ENCODE measurements at places on chromosomes 3 and 15.

- no peak for DNase-seq
Observed at GRCh38 chr3:149506540-149506939, 32.0 kb downstream of the TM4SF4 start.

DNA sequence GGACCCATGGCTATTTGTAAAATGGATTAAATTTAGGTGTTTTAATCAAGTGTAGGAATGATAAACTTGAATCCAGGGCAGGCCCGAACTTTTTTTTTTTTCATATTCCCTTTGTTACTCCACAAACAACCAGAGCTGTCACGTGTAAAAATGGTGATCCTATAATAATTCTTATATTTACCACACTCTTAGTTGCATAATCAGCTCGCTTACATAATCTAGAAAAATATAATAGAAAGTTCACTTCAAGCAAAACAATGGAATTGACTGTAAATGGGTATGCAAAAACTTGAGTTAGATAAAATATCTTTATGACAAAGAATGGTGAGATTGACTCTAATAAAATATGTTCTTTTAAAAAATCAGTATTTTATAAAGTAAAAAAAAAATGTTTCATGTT, 2.1 kb upstream of the PAQR9 start:
- DNase-seq, result no peak

- peak; percentile 98 for DNase-seq
Observed at GRCh38 chr3:107522510-107523288, at the start of gene BBX. TSS of gene BBX (plus strand) at chr3:107522962. CDS start at chr3:107710461, 187,499 bp downstream.

DNA sequence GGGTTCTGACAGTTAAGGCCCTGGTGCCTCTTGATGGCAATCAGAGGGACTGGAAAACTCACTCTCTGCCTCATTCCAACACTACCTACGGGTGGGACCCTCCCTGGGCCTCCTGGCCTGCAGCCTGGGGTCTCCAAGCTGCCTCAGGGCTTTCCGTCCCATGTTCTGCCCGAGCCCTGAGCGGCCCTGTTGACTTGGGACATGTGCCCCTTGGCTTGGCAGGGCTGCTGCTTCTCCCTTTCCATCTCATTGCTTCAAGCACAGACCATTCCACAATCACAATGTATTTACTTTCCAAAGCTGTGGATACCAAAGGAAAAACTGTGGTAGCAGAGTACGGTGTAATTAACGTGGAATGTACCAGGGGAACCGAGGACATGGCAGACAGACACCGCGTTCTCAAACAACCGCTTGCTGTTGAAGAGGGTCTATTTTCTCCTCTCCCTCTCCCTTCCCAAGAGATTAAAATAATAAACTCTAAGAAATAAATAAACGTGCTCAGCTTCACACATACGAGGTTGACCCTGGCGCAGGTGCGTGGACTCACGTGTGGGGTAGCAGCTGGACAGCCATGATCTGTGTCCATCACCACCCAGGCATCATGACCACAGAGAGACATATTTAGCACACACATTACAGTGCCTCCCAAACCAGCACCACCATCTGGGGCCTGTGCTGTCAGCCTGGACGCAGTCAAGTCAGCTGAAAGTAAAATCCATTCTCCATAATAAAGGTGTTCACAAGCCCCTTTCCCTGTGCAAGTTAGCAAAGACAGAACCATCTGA, 172.0 kb downstream of the XXYLT1 start:
- no peak for DNase-seq

- DNase-seq, result peak; percentile 15
Observed at GRCh38 chr15:68644083-68644904, 65.5 kb downstream of the CORO2B start.

DNA sequence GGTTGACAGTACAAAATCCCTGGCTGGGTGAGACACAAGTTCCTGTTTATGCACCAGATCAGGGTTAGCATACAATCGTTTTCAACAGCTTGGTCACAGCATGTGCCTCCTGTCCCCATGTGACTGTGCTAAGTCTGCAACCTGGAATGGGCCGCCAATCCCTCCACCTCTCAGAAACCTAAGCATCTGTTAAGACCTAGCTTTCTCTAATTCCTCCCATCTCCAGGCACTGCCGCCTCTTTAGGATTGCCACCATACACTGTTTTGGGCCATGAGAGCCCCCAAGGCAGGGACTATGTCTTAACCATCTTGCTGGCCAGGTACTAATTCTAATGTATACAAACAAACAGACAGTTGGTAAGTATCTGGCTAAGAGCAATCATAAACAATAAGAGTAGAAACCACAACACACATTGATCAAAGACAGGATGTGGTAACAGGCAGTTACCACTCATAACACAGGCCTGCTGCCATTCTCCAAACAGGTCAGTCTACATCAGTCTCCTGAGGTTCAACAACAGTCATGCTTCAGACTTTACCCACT, 25.6 kb downstream of the SEC22C start:
- no peak for DNase-seq

- DNase-seq, result no peak
Observed at GRCh38 chr15:78714890-78715289, 73.9 kb upstream of the CHRNB4 start.

DNA sequence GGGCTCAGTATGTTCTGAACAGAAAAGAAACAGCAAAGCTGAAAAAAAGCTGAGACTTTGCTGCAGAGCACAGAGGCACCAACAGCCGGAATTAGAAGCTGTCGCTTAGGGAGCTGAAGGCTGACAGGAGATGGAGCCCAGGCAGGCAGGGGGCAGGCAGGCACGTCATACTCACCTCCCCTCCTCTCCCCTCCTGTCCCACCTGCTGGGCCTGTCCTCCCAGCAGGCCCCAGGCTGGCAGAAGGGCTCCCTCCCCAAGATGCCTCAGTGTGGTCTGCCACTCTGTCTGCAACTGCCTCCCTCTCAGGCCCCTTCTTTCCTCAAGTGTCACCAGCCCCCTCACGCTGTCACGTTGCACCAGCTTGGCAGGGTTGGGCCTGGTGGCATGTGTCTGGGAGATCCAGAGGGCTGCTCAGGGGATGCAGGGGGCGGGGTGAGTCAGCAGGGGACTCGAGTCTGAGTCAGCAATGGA, 3.2 kb upstream of the ANKRD63 start:
- no peak for DNase-seq

DNA sequence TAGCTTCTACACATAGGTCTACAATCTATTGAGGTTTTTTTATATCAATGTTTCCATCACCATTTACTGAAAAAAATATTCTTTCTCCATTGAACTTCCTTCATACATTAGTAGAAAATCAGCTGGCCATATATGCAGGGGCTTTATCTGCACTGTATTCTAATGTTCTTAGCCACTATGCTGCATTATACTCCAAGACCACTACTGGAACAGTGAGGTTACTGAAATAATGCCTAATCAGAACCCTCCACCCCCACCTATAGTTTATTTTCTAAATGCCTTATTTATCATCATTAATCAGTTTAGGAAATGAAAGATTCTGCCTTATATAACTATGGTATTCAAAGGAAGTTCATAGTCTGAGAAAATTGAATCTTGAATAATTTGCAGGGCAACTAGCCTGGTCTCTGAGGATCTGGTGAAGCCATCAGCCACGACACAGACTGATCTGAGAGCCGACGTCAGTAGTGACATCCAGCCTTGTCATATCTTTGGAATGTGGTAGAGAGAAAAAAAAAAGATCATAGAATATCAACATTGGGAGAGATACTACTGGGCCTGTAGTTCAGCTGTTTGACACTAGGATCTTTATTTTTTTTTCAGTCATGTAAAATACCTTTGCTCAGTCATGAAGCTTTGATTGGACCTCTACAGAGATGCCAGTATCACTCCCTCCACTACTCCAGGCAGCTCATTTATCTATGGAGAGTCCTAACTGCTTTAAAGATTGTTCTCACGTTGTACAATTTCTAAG, 66.6 kb downstream of the P3H2 start:
- no peak for DNase-seq

GRCh38 chr3:35900079-35900478, 260.8 kb downstream of the ARPP21 start:
- no peak for DNase-seq

- no peak for DNase-seq
Observed at GRCh38 chr15:92140796-92141195, 252.9 kb upstream of the ST8SIA2 start.

GRCh38 chr15:82680200-82681102, 29.2 kb downstream of the AP3B2 start:
- DNase-seq, result no peak

Data from left hindlimb (tissue), 1 donor.